ENCODE measurements at places on chromosomes 5 and 9. TPM values are rescaled to one million over a fixed set of nuclear protein-coding genes. Genes with fewer than 3 reads are reported as not detected.

Gene BARHL1
- total RNA-seq, result not detected

Gene HAVCR1
- not detected for total RNA-seq

DNA sequence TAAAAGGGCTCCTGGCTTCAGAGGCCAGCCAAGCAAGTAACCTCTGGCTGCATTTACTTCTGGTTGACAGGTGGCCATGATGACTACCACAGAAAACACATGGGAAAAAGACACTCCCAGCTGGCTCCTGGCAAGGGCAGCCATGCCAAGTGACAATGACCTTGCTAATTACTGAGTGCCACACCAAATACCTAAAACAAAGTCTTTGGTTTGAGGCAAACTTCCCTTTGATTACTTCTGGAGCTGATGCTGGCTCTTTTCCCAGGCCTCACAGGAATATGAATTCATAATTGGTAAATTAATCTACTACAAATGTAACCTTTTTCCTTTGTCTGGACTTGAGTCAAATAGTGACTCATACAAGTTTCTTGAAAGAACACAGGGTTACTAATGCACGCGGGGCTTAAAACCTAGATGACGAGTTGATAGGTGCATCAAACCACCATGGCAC is 61.0 kb downstream of the LPAR1 start:
- peak; percentile 34 for DNase-seq
- no peaks in the 10 kb centered on the region for H3K27me3 ChIP-seq
- H3K27ac ChIP-seq, result peak overlapping the region; percentile 9
- no peaks in the 10 kb centered on the region for H3K36me3 ChIP-seq
- H3K4me1 ChIP-seq, result peaks cover 10% of the 10 kb centered on the region

DNA sequence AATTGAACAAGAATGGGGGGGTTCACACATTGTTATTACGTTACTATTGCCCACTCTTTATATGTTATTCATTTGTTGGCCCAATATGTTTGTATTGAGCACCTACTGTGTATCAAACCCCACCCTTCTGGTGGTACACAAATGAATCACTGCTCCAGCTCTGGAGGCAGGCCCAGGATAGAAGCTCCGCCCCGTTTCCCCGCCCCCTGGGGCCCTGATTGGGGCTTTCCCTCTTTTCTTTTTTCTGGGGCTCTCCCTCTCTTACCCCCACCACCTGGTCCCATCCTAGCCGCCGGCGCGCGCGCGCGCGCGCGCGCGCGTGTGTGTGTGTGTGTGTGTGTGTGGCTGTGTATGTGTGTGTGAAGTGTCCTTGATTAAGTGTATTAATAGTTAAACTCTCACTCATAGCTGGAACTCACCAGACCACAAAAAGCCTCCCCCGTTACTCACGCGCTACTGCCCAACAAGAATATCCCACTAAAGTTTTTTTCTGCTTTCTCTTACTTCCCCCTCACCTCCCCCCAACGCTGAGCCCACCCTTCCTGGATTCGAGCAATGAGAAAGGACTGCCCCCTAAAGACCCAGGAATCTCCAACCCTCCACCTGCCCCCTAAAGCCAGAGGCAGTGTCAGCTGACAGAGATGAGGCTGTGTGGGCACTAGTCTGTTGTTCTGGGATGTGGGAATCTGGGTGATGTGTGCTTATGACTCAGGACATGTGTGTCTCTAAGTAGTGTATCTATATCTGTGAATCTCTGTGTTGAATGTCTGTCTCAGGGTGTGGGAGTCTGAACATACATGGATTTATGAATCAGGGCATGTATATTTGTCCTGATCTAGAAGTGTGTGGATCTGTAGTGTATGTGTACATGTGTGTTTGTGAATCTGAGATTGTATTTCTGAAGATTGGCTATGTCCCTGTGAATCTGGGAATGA is 4.0 kb downstream of the CXXC5 start:
- peak; percentile 87 for DNase-seq
- H3K4me3 ChIP-seq, result peak overlapping the region; percentile 98
- H3K36me3 ChIP-seq, result no peaks in the 10 kb centered on the region
- H3K27ac ChIP-seq, result peak overlapping the region; percentile 94

Gene SPINK13
- total RNA-seq, result not detected

- DNase-seq, result no peak
- no peaks in the 10 kb centered on the region for H3K4me1 ChIP-seq
- H3K36me3 ChIP-seq, result no peaks in the 10 kb centered on the region
- H3K27me3 ChIP-seq, result no peaks in the 10 kb centered on the region
- H3K4me3 ChIP-seq, result no peak overlapping the region
- no peak overlapping the region for H3K27ac ChIP-seq
Observed at GRCh38 chr5:27708534-27708933, 670.1 kb upstream of the CDH9 start.

DNA sequence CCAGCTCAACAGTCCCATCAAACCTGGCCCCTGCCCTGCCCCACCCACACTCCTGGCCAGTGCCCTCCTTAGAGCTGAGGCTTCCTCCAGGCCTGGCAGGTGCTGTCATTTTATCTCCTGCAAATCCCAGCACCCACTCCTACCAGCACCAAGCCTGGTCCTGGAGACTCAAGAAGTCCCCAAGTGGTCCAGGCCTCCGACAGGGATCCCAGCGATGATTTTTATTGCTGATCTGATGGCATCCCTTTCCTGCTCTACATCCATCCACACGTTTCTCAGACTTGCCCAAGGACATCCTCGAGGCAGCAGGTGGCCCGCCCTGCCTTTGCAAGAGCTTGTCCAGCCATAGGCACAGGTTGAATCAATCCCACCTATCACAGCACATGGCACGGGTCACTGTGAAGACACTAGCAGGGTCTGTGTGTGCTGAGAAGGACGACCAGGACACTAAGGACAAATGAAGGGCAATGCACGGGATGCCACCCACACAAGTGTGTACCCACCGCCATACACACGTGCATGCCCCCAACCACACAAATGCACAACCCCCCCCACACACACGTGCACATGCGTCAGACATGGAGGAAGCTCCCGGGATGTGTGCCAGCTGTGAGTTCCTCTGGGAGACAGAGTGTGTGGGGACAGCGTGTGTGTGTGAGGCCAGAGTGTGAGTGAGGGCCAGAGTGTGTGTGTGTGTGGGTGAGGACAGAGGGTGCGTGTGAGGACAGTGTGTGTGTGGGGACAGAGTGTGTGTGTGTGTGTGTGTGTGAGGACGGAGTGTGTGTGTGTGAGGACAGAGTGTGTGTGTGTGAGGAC is 62.4 kb upstream of the UBAC1 start:
- H3K4me1 ChIP-seq, result peaks cover 11% of the 10 kb centered on the region
- H3K27ac ChIP-seq, result no peak overlapping the region
- no peak overlapping the region for H3K4me3 ChIP-seq
- peak; percentile 16 for DNase-seq
- H3K36me3 ChIP-seq, result no peaks in the 10 kb centered on the region

DNA sequence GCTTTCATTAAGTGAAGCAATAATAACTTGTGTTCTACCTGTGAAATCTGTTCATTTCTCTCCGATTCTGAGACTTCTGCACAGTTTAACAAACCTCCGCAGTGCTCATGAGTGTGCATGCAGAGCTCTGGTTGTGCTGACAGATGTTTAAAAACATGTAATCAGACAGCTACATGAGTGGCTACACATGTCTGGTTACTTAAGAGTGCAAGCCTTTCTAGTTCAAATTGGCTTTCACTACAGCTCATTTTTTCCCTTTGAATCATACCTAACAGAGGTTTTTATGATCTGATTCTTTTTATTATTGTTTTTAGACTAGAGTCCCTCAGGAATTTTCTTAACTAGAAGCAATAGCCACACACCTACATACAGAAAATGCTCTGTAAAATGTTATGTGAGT is 310.2 kb downstream of the ARRDC3 start:
- no peaks in the 10 kb centered on the region for H3K36me3 ChIP-seq
- no peak overlapping the region for H3K4me3 ChIP-seq
- H3K27me3 ChIP-seq, result no peaks in the 10 kb centered on the region
- no peak overlapping the region for H3K27ac ChIP-seq
- no peak for DNase-seq

DNA sequence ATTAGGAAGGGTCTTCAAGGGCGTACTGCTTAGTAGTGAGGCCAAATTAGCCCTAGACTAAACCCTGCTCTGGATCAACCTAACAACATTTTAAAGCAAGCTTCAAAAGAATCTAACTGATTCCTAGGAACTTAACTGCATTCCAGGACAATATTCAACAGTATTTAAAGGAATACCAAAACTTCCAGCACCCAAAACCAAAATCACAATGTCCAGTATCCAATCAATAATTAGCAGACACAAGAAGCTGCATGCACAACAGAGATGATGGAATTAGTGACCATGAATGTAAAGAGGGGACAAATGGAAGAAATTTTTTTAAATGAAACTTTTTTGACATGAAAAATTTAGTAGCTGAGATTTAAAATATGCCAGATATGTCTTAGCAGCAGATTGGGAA is 53.9 kb downstream of the CETN3 start:
- no peaks in the 10 kb centered on the region for H3K36me3 ChIP-seq
- no peak overlapping the region for H3K4me3 ChIP-seq
- no peak for DNase-seq
- no peaks in the 10 kb centered on the region for H3K27me3 ChIP-seq
- H3K4me1 ChIP-seq, result no peaks in the 10 kb centered on the region

Gene LCN9
- total RNA-seq, result not detected

DNA sequence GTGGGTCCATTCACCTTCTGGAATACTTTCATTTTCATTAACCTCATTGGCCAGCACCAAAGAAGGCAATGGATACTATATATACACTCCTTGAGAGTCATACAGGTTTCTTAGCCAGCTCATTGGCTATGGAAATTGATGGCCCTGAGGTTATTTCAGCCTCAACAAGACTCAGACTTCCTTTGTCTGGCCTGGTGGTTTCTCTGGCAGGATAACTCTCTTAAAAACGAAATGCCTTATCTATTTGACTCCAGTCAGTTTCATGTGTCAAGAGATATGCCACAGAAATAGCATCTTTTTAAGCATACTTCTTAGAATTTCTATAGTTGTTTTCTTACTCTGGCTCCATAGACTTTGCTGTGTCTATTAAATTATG is 28.9 kb downstream of the CDH9 start:
- H3K36me3 ChIP-seq, result no peaks in the 10 kb centered on the region
- DNase-seq, result no peak
- no peaks in the 10 kb centered on the region for H3K27me3 ChIP-seq
- H3K27ac ChIP-seq, result no peak overlapping the region
- H3K4me1 ChIP-seq, result no peaks in the 10 kb centered on the region
- H3K4me3 ChIP-seq, result no peak overlapping the region

Gene HARS2
- 8.9 TPM for total RNA-seq

DNA sequence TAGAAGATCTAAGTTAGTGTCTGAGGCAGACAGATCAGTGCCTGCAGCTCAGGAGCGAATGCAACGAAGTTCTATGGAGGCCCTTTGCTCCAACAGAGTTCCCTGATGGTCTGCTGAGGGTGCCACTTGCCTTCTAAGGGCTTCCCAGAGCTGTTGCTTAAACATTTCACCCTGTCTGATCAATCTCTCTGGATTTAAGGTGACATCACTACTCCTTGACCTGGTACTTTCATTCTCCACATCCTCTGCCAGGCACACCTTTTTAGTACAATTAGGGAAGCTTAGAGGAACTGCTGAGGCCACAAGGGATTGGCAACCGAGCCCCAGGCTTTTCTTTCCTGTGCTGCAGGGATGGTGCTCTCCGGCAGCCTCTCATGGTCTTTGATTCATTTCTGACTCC is 94.2 kb upstream of the IFNK start:
- H3K4me3 ChIP-seq, result no peak overlapping the region
- H3K4me1 ChIP-seq, result peaks cover 30% of the 10 kb centered on the region
- DNase-seq, result no peak
- no peak overlapping the region for H3K27ac ChIP-seq
- H3K36me3 ChIP-seq, result no peaks in the 10 kb centered on the region

- H3K27me3 ChIP-seq, result no peaks in the 10 kb centered on the region
- H3K4me3 ChIP-seq, result no peak overlapping the region
- no peak overlapping the region for H3K27ac ChIP-seq
- H3K36me3 ChIP-seq, result no peaks in the 10 kb centered on the region
- no peaks in the 10 kb centered on the region for H3K4me1 ChIP-seq
- no peak for DNase-seq
Observed at GRCh38 chr5:3511934-3512333, 83.7 kb upstream of the IRX1 start.

Gene POLR1E
- 18.2 TPM for total RNA-seq

DNA sequence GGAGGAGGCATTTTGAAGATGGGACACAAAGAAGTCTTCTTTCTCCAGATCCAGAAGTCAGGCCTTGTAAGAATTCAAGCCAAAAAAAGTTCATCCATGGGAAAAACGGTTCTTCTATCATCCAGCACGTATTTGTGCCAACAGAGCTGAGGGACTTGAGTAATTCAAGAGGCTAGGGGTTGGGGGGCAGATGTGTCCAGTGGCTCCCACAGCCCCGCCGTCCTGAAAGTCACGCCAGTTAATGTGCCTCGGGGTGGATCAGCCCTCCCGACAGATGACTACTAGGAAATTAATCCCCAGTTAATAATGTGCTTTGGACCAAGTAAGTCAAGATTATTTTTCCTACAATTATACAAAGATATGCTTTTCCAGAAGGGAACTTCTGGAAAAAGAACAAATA is 23.4 kb downstream of the NREP start:
- no peak for DNase-seq
- H3K4me3 ChIP-seq, result no peak overlapping the region
- H3K36me3 ChIP-seq, result no peaks in the 10 kb centered on the region
- H3K4me1 ChIP-seq, result peaks cover 12% of the 10 kb centered on the region
- no peaks in the 10 kb centered on the region for H3K27me3 ChIP-seq

Gene C9
- not detected for total RNA-seq

DNA sequence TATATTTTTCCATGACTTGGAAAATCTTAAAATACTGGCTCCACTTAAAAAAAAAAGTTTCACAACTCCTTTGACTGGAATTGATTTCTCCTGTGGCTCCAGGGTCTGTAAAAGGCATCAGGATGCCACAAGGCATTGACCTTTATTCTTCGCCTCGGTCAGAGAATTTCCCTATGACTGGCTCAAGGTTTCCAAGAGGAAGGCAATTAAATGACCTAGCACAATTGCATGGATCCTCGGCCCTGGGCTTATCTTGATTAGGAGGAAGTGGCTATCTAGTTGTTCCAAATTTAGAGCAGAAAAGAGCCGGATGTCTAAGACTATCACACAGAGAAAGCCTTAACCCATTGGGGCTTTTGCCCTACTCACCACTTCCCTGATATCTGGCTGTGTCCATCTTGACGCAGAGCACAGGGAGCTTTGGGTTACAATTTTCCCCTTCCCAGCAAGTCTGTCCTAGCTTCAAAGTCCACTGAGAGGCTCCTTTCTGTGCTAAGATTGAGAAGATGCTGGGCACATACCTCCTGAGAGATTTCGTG is 56.9 kb upstream of the COL15A1 start:
- no peaks in the 10 kb centered on the region for H3K36me3 ChIP-seq
- H3K4me3 ChIP-seq, result no peak overlapping the region
- H3K27ac ChIP-seq, result no peak overlapping the region
- no peak for DNase-seq
- H3K27me3 ChIP-seq, result no peaks in the 10 kb centered on the region

Gene MYMK
- total RNA-seq, result not detected

Gene PCDHB8
- total RNA-seq, result 2.6 TPM
